CD4-positive, alpha-beta T cell treated with Interleukin-21 for 1 hour (primary cell): ENCODE measurements at places on chromosomes 2 and 18.

GRCh38 chr2:52970642-52971041 is 797.0 kb upstream of the CHAC2 start:
- DNase-seq = no peak

DNA sequence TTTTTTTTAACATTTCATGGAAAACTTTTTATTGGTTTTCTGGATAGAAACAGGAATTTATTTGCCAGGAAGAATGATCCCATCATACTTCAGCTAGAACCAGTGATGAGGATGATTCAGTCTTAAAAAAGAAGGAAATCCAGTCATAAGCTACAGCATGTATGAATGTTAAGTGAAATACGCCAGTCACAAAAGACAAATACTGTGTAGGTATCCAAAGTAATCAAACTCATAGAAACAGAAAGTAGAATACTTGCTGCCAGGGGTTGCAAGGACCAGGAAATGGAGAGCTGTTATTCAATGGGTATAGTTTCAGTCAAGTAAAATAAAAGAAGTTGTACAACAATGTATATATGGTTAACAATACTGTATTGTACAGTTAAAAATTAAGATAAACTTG is 21.3 kb downstream of the PSME4 start:
- no peak for DNase-seq

- no peak for DNase-seq
Observed at GRCh38 chr2:54411801-54412354, 44.2 kb upstream of the SPTBN1 start.

GRCh38 chr2:102256276-102256675 is 55.1 kb upstream of the IL1RL1 start:
- peak; percentile 28 for DNase-seq

DNA sequence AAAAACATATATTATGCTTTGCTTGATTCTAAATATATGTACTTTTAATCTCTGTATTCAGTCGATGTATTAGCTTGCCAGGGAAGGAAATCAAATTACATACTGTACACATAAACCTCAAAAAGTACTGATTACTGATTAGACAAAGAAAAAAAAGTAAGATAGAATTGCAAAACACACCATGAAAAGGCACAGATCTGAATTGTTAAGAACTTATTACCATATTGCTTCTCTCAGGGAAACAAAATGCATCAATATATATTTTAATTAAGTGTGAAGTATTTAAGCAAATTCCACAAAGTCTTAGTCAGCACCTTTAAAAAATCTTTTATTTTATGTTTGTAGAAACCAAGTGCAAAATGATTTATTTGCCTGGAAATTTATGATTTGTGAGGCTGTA is 309.3 kb downstream of the RNF144A start:
- no peak for DNase-seq

- no peak for DNase-seq
Observed at GRCh38 chr2:231722721-231723307, 14.5 kb downstream of the PTMA start.

- no peak for DNase-seq
Observed at GRCh38 chr18:49922228-49922627, 108.9 kb upstream of the ACAA2 start.
